Activated CD4-positive, alpha-beta T cell treated with anti-CD3 and anti-CD28 coated beads, Interleukin-2, amount 10 ng/mL, durations not matched to agents 24 days and 14 days (primary cell): ENCODE measurements at places on chromosomes 3 and 15. TPM values are rescaled to one million over a fixed set of nuclear protein-coding genes. Genes with fewer than 3 reads are reported as not detected.

Gene LRRIQ4
- 0.09 and 0.21 TPM in 2 replicates for total RNA-seq

DNA sequence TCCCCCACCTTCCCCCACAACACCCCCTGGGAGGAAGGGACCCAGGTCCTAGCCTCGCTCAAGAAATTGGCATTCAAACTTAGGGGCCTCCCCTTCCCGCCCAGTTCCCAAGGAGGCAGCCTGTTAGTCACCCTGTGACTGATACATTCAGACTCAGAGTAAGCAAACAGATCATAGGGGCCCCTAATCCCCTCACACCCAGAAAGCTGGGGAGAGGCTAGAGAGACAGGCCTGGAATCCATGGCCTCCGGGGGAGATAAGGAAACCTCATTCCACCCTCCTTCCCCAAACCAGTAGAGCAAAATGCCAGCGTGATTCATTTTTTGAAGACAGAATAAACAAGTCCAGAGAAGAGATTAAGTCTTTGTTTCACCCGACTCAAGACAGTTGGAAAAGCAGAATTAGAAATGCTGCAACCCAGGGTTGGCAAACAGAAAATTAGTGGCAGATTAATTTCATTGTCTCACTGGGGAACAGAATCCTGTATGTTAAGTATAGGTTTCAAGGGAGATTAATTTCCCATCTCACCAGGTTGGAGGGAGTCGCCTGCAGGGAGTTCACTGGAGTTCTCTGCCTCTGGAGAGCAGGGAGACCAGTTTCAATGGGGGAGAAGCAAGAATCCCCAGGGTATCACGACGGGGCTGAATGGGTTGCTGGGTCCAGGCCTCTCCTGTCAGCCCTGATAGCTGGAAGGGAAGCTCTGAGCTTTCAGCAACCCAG, 268.3 kb downstream of the UACA start:
- no peak for DNase-seq

DNA sequence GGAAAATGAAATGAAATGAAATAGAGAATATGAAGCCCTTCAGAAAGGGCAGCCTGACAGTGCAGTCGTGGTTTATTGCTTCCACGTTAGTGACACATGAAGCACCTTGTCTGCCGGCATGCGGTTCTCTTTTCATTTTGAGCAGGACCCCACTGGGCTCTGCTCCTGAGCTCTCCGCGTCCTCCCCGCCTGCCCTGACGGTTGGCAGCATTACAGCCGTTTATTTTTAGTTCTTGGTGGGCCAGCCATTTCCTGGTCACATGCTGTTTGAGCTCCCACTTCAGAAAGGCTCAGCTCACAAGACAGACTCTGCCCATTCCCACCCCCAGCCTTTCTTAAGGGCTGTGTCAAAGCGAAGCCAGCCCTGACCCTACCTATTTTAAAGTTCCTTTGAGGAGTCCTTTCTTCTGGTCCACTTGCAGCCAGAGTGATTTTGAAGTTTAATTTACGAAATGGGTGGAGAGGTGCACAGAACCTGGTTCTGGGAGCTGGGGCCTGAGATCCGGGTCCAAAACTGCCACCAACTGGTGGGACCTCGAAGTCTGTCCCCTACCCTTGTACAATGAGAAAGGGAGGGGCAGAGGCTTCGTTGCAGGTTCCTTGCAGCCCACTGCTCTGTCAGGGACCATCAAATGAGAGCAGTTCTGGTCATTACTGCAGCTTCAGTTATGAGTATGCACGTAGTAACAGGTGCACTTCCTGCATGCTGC, 60.1 kb downstream of the MGLL start:
- DNase-seq, result no peak

GRCh38 chr3:44952689-44953088, 23.3 kb downstream of the ZDHHC3 start:
- no peak for DNase-seq

GRCh38 chr3:32968166-32968919, 16.9 kb downstream of the CCR4 start:
- DNase-seq, result no peak

Gene BSN
- 0.09 TPM in 2 replicates for total RNA-seq

DNA sequence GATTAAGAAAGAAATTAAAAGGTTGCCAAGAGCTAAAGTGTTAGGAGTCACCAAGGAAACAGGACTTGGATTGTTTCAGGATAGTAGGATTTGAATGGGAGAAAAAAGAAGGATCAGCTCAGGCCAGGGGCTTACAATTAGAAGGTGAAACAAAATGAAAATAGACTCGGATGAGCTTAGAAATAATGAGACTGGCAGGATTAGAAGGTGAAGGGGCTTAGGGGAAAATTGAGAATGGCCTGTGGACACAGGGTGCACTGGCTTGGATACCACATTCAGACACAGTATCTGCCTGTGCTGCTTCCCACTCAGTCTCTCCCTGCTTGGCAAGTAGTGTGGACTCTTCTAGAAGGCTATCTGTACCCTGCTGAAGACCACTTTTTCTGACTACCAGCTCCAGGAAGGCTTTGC, 206.1 kb upstream of the ATP10A start:
- no peak for DNase-seq

DNA sequence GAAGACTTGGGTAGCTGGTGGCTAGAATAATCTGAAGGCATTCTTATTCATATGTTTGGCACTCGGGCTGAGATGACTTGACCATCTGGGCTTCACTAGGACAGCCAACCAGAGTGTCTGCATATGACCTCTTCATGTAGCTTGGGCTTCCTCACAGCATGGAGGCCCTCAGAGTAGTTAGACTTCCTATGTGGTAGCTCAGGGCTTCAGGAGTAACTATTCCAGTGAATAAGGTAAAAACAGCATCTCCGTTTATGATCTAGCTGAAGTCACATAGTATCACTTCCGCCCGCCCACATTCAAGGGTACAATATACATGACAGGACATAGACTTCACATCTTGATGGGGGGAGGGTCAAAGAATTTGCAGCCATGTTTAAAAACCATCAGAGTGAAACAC, 18.9 kb upstream of the CMTM8 start:
- DNase-seq, result no peak

Gene GP5
- total RNA-seq, result 0.12 and 0.26 TPM in 2 replicates

Gene ACTC1
- total RNA-seq, result not detected in 2 replicates

DNA sequence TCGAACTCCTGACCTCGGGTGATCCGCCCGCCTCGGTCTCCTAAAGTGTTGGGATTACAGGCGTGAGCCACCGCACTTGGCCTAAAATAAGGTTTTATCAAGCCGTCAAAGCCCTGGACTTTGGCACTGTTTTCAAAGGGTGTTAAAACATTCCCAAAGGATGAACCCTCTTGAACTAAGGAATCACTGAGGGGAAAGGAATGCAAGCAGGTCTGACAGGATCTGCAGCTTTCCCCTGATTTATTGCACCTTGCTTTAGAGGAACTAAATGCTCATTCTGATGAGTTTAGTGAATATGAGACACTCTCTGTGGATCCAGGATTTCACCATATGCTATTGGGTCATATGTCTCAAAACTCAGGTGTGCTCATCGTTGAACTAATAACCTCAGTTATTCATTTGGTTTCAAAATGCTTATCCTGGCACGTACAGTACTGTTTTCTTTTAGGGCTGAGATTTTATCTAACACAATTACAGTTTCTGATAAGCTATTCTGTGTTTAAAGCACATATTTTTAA, 63.0 kb upstream of the TSC22D2 start:
- no peak for DNase-seq

GRCh38 chr3:134356411-134357040, 17.7 kb downstream of the AMOTL2 start:
- DNase-seq, result no peak

- DNase-seq, result no peak
These were observed 354.6 kb upstream of the SATB1 start for GRCh38 chr3:18779704-18780103.

Gene RBMS3
- 4.3 and 5.0 TPM in 2 replicates for total RNA-seq

GRCh38 chr3:150495149-150495548, 51.1 kb downstream of the SERP1 start:
- no peak for DNase-seq

DNA sequence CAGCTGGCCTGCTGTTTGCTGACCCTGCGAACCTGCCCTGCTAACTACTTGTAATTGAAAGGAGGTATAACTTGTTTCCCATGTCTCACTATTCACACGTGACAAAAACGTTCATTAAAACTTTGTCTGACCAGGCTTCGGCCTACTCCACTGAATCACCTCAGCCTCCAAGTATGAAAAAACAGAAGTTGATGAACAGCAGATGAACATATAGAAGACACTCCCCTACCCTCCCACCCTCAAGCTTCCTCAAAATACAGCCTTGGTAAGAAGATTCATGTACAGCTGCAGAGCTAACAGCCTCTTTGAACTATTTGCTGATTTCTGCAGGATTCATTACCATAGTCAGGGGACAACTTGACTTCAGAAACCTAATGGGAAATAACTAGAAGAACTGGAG, 10.7 kb downstream of the RBM15B start:
- DNase-seq, result no peak

DNA sequence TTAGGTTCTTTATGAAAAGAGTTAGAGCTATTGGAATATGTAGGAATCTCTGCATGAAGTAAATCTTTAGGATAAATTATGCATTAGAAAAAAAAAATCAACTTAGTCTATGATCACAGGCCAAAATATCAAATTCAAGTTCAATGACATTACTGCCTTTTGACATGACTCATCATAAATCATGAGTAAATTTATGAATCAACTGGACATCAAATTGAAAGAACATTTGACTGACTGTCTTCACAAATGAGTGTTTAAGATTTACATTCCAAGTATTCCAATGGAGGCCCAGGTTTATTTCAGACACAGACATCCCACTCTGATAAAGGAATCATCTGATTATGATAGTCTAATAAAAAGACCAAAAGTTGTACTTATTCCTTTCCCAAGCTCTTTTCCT, 192.8 kb upstream of the TTC14 start:
- DNase-seq, result no peak
